ENCODE measurements at places on chromosomes 4 and X.

DNA sequence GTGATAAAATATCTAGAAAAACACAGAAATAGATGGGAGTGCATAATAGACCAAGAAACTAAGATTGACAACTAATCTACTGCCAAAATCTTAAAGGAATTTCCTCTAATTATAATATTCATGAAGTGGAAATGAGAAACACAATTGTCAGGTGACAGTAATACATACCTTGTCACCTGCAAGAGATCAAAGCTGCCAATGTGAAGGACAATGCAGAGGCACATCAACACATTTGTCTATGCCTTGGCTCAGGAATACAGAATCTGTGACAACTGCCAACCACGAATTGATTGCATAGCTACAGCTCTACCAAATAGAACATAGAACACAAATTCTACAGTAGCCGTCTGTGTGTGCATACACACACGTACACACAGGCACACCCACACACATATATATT lies 295.7 kb downstream of the PPARGC1A start:
- DNase-seq, result no peak

DNA sequence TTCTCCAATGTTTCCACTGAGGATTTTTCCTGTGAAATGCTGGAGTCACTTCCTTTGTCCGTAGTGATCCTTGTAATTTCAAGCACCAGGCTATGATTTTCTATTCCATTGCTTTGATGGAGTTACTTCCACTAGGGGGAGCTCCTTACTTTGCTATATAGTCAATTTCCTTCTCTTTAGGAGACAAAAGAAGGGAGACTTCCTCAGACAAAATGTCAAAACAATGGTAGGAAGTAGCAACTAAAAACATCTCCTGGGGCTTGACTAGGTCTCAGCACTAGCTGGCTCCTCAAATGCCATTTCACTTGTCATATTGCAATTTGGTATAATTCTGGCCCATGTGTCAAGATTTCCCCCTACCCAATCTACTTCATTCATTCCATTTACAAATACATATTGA lies 24.1 kb downstream of the ZCCHC12 start:
- no peak for DNase-seq

GRCh38 chrX:104195489-104196084 lies 29.3 kb downstream of the FAM199X start:
- no peak for DNase-seq

GRCh38 chr4:89586318-89586717 lies 250.6 kb downstream of the SNCA start:
- DNase-seq, result no peak

GRCh38 chr4:168679819-168680218 lies 183.0 kb downstream of the PALLD start:
- no peak for DNase-seq

DNA sequence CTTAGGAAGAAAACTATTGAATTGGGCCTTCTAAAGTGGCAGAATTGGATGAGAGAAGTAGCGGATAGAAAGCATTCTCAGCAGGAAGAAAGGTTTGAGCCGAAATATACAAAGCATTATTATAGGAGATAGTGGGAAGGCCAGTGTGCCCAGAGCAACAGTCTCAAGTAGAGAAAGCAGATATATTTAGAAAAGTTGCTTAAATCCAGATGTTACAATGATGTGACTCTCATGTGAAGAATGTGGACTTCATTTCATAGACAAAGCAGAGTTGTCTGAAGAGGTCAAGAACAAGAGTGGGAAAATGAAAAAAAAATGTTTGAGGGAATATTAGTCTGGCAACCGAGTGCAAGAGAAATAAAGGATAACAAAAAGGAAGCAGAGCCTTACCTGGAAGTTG lies 66.9 kb downstream of the SYNPO2 start:
- DNase-seq, result no peak

DNA sequence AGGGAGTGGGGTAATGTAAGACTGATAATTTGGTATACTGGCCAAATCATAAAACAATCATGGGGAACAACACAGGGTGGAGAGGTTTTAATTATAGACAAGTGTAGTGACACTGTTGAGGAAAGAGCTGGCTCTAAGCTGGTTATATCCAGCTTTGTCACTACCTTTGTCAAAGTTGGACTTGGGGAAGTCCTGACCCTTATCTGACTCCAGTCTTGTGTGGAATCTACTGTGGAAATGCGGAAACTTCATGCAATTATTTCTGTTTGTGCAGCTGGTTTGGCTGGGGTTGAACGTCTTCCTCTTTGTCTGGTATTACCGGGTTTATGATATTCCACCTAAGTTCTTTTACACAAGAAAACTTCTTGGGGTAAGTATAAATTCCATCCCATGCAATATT lies 2.0 kb downstream of the CYBB start:
- DNase-seq, result no peak

- no peak for DNase-seq
These were observed 30.9 kb upstream of the CDKL5 start for GRCh38 chrX:18394477-18394876.

DNA sequence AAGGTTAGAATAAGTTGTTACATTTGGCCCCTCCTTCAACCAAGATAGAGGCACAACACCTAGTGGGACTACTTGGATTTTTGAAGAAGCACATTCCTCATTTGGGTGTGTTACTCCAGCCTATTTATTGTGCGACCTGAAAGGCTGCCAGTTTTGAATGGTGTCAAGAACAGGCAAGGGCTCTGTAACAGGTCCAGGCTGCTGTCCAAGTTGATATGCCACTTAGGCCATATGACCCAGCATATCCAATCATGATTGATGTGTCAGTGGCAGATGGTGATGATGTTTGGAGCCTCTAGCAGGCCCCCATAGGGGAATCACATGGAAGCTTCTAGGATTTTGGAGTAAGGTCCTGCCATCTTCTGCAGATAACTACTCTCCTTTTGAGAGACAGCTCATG lies 35.5 kb upstream of the UGT2B4 start:
- no peak for DNase-seq

GRCh38 chr4:56906489-56907393 lies 959 bp upstream of the REST start:
- no peak for DNase-seq

DNA sequence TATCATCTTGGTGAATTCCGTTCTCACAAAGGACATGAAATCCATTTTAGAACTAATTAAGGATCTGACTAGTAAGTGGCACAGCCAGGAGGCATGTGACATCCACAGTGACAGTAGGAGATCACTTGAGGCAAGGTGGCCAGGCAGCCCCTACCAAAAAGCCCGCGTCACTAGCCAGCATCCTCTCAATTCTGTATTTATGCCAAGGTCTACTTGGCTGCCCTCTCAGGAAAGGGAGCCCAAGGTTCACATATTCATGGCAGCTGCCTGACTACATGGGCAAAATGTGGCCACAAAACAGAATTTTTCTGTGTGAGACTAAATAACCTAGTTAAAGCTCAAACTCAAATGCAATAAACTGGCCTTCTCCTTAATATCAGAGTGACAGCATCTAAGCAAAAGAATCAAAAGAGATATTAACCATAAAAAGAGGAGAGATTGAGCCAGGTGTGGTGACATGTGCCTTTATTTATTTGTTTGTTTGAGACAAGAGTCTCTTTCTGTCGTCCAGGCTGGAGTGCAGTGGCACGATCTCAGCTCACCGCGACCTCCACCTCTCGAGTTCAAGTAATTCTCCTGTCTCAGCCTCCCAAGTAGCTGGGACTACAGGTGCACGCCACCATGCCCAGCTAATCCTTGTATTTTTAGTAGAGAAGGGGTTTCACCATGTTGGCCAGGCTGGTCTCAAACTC lies 51.5 kb downstream of the SLC9A7 start:
- DNase-seq, result no peak

GRCh38 chr4:111562826-111563225 lies 582.4 kb upstream of the FAM241A start:
- no peak for DNase-seq

DNA sequence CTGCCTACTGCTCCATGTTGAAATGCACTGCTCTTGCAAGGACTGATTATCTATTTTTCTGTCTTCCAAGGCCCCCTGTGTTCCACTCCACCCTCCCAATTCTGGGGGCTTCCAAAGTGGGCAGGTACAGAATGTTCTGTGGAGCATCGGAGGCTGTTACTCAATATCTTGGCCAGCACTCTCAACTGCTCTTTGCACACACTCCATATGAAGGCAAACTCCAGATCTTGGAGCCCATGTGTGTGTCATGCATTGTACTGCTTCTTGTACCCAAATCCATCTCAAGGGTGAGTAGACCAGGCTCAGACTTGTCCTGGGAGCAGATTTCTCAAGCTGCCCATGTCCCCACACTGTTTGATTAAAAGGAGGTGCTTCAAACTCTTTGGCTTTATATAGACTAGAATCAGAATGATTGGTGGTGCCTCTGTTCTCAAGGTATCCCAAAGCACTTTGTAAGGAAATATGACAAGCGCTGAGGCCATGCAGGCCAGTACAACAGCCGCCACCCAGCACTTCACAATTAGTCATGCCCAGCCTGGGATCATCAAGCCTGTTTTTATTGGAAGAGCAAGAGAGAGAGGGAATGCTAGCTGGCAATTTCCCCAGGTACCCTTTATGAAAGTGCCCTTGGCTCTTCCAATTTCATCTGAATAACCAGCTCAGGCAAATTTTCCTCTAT lies 44.3 kb downstream of the AR start:
- no peak for DNase-seq

GRCh38 chr4:41725254-41725653 lies 23.3 kb downstream of the PHOX2B start:
- DNase-seq, result no peak

GRCh38 chr4:68175562-68176155 lies 46.0 kb upstream of the TMPRSS11F start:
- DNase-seq, result no peak

Measured in stimulated activated CD8-positive, alpha-beta memory T cell treated with anti-CD3 and anti-CD28 coated beads, Interleukin-4, amount 100 ng/mL, for 4 hours (primary cell).